Activated naive CD8-positive, alpha-beta T cell treated with anti-CD3 and anti-CD28 coated beads, Interleukin-2, amount 50 U/mL, for 24 hours (primary cell): ENCODE measurements at places on chromosomes 7 and 10.

DNA sequence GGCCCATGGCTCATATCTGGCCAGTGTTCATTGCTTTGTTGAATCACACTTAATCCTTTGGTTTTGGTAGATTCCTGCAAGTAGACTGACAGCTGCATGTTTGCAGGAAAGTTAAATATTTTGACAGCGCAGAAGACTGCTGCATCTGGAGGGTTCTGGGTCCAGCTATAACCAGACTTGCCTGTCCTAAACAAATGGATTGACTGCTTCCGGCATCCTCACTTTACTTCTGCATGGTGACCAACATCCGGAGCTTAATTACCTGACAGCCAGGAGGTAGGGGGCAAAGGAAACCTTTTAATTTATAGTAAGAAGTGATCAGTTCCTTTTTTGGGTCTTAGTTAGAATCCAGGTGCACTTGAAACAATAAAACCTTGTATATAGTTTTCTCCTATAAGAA, 263.3 kb downstream of the SNX10 start:
- no peak for DNase-seq
- H3K4me1 ChIP-seq, result no peaks in the 10 kb centered on the region
- no peak overlapping the region for H3K27ac ChIP-seq
- peaks cover 11% of the 10 kb centered on the region for H3K27me3 ChIP-seq
- no peak overlapping the region for H3K4me3 ChIP-seq

GRCh38 chr10:28806488-28806941, 129.2 kb downstream of the BAMBI start:
- no peak for DNase-seq
- no peak overlapping the region for H3K4me3 ChIP-seq
- no peak overlapping the region for H3K27ac ChIP-seq
- H3K27me3 ChIP-seq, result peaks cover 26% of the 10 kb centered on the region

DNA sequence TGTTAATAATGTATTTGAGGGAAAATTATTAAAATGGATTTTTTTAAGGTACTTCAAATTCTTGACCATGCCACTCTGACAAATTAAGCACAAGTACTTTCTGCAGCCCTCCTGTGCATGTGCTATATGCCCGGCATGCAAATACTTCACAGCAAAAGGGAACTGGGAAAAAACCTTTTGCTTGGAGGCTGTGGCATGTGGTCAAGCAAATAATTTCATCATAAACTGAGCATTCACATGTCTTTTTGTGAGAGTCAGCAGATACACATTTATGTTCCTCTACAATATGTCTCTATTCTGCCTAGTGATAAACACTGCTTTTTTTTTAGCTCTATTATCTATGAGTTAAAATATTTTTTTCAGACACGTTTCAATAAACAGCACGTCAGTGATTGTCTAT, 53.7 kb upstream of the SEMA3A start:
- no peak overlapping the region for H3K4me3 ChIP-seq
- no peak overlapping the region for H3K27ac ChIP-seq
- H3K4me1 ChIP-seq, result no peaks in the 10 kb centered on the region
- no peak for DNase-seq
- no peaks in the 10 kb centered on the region for H3K36me3 ChIP-seq

DNA sequence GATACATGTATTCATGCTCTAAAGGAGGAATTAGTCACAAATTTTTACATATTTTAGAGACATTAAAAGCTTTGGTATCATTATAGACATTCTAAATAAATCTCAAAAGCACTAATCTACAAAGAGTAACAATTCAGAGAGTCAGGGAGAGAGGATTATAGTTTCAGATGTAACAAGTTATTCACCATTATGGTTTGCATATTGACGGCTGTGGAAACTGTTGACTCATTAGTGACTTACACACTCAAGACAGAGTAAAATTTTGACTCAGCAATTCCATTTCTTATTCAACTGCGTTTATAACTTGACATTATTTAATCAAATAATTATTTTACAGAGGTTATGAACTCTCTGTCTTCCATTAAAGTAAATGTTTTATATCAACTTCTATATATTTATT, 95.4 kb upstream of the SEMA3C start:
- H3K4me1 ChIP-seq, result no peaks in the 10 kb centered on the region
- no peak overlapping the region for H3K4me3 ChIP-seq
- DNase-seq, result no peak
- H3K36me3 ChIP-seq, result no peaks in the 10 kb centered on the region
- no peak overlapping the region for H3K27ac ChIP-seq

DNA sequence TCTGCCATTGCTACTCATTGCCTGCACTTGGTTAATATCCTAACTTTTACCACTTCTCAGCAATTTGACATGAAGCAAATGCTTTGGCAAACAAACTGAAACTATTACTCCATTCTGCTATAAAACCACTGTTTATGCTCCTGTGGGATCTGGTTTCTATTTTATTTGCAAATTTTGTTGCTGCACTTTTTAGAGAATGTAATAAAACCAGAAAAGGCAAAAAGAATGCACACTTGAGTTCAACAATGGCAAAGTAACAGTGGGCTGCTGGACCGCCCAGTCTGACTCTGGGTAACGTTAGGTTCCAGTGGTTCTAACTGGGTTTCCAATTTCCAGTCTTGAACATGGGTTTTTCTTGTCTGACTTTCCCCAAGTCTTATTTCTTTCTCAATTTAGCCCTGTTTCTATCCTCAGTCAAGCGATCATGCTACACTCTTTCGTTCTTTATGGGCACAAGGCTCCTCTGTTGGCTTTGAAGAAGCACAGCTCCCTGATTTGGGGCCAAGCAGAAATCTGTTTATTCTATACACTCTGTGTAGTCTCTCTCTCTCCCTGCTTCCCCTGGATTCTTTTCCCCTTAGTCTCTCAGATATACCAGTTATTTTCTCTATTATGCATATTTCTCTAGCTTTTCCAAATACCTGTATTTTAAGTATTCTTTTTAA, 129.2 kb upstream of the FAM3C start:
- H3K27me3 ChIP-seq, result peaks cover 2% of the 10 kb centered on the region
- no peak overlapping the region for H3K27ac ChIP-seq
- no peaks in the 10 kb centered on the region for H3K36me3 ChIP-seq
- DNase-seq, result no peak

- no peaks in the 10 kb centered on the region for H3K27me3 ChIP-seq
- no peak for DNase-seq
- H3K4me1 ChIP-seq, result no peaks in the 10 kb centered on the region
- peaks cover 20% of the 10 kb centered on the region for H3K36me3 ChIP-seq
- H3K27ac ChIP-seq, result no peak overlapping the region
- no peak overlapping the region for H3K4me3 ChIP-seq
These were observed 6.8 kb upstream of the CLDN12 start for GRCh38 chr7:90396420-90396819.

DNA sequence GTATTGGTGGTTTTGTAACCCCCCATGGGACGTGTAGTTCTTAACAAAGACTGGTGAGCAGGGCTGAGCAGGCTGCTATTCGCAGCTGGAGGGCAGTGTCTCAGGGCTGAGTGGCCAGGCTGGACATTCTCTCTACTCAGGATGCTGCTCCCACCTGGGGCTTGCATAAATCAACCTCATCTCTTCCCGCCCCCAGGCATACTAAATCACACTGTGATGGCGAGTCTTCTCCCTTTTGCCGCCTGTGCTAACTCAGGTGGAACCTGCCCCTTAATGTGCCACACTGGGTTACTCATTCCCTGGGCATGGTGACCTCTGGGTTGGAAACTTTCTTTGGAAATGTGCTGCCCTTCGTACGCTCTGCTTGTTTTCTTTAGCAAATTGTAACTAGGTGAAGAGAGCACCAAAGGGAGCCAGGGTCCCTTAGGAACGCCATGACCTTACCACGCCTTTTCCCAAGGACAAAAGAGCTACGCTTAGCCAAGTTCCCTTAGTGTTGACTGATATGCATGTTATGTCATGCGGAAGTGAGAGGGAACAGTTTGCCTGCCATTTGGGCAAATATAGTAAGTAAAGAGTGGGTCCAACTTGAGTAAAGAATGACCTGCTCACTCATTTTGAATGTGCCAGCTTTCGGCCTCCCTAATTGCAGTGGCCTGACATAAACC, 40.4 kb upstream of the COBL start:
- H3K27ac ChIP-seq, result no peak overlapping the region
- H3K36me3 ChIP-seq, result no peaks in the 10 kb centered on the region
- no peaks in the 10 kb centered on the region for H3K27me3 ChIP-seq
- no peak for DNase-seq
- H3K4me1 ChIP-seq, result no peaks in the 10 kb centered on the region
- H3K4me3 ChIP-seq, result no peak overlapping the region

GRCh38 chr7:1675036-1675671, 5.1 kb downstream of the ELFN1 start:
- no peak for DNase-seq
- no peak overlapping the region for H3K27ac ChIP-seq
- no peaks in the 10 kb centered on the region for H3K4me1 ChIP-seq

GRCh38 chr7:20083781-20084180, 133.4 kb downstream of the MACC1 start:
- H3K4me1 ChIP-seq, result no peaks in the 10 kb centered on the region
- no peaks in the 10 kb centered on the region for H3K36me3 ChIP-seq
- H3K27ac ChIP-seq, result no peak overlapping the region
- no peaks in the 10 kb centered on the region for H3K27me3 ChIP-seq
- no peak overlapping the region for H3K4me3 ChIP-seq
- no peak for DNase-seq

DNA sequence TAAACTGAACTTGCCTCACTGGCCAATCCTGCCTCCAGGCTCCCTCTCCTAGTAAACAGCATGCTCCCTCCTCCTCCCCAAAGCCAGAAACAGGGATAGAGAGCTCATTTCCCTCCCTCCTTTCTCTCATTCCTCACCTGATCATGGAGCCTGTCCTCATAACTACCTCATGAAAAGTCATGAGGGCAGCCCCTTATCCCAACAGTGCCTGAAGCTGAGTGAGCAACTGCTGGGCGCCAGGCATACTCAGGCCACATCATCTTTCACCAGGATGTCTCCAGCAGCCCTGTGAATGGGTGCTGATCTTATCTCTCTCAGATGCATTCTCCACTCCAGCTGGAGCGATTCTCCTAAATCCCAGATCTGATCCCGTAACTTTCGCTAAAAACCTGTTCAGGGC, 307.2 kb downstream of the PRPF18 start:
- H3K4me3 ChIP-seq, result no peak overlapping the region
- peaks cover 12% of the 10 kb centered on the region for H3K4me1 ChIP-seq
- no peak for DNase-seq
- no peaks in the 10 kb centered on the region for H3K36me3 ChIP-seq

GRCh38 chr10:5811387-5811821, 1.8 kb downstream of the GDI2 start:
- peak overlapping the region; percentile 91 for H3K4me3 ChIP-seq
- H3K36me3 ChIP-seq, result peaks cover 51% of the 10 kb centered on the region
- DNase-seq, result no peak
- H3K27me3 ChIP-seq, result no peaks in the 10 kb centered on the region
- peaks cover 71% of the 10 kb centered on the region for H3K4me1 ChIP-seq

- H3K36me3 ChIP-seq, result no peaks in the 10 kb centered on the region
- H3K4me1 ChIP-seq, result no peaks in the 10 kb centered on the region
- no peak overlapping the region for H3K4me3 ChIP-seq
- DNase-seq, result no peak
- H3K27ac ChIP-seq, result no peak overlapping the region
These were observed 315.9 kb downstream of the SNX13 start for GRCh38 chr7:17624379-17624778.

DNA sequence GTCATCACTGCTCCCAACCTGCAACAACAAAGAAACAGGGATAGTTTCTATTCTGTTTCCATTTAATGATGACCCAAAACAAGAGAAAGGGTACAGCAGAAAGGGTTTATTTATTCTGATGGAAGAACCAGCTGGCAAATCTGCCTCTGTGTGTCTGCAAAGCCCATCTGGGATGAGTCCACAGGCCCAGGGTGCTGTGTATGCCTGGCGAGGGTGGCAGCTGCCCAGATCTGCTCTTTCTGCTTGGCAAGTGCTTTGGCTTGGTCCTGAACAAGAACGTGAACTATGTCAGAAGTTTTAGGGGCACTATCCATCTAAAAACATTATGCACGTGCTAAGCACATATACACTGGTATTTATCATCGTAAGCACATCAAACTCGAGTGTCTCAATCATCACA, 333.8 kb downstream of the CXCL12 start:
- no peak overlapping the region for H3K27ac ChIP-seq
- DNase-seq, result no peak
- H3K27me3 ChIP-seq, result peaks cover 14% of the 10 kb centered on the region
- H3K4me1 ChIP-seq, result no peaks in the 10 kb centered on the region

GRCh38 chr10:44982114-44982460, 3.5 kb upstream of the DEPP1 start:
- H3K4me1 ChIP-seq, result no peaks in the 10 kb centered on the region
- no peaks in the 10 kb centered on the region for H3K36me3 ChIP-seq
- no peak for DNase-seq
- H3K27ac ChIP-seq, result no peak overlapping the region
- H3K27me3 ChIP-seq, result no peaks in the 10 kb centered on the region

DNA sequence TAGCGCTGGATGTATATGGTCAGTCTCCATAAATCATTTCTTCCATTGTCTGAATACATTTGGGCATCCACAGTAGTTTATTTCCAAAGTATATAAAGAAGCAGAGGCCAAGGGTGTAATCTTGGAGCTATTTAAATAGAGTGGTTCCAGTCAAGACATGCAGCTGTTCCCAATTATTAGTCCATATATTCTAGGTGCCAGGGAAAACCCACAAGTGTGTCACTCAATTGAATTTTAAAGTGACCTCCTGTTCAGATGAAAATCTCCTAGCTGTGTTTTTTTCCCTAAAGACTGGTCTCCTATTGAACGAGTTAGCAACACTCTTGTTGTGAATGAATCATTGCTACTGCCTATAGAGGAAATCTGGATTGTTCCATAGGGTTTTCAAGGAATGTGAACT, 260.2 kb upstream of the BMPER start:
- H3K27me3 ChIP-seq, result no peaks in the 10 kb centered on the region
- no peak overlapping the region for H3K27ac ChIP-seq
- H3K4me1 ChIP-seq, result no peaks in the 10 kb centered on the region
- DNase-seq, result no peak

GRCh38 chr10:73287441-73287840, 35.0 kb upstream of the MRPS16 start:
- H3K4me1 ChIP-seq, result no peaks in the 10 kb centered on the region
- no peak for DNase-seq
- no peak overlapping the region for H3K4me3 ChIP-seq
- peaks cover 1% of the 10 kb centered on the region for H3K27me3 ChIP-seq
- no peak overlapping the region for H3K27ac ChIP-seq

DNA sequence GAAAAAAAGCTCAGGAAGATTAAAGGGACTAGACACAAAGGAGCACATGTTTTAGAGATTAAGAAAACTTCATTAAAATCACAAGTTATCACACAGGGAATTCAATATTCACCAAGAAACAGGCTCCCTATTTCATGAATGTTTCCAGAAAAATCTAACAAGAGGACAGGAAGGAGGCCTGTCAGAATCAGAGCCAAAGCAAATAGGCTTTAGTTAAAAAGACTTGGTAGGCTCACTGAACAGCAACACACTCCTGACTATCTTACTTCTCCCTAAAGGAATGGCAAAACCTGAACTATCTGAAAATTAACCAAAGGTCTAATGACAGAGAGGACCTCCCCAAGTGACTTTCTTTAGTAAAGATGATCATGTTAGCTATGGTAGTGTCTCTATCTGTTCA, 188.3 kb upstream of the MEOX2 start:
- DNase-seq, result no peak
- no peak overlapping the region for H3K27ac ChIP-seq
- H3K36me3 ChIP-seq, result peaks cover 3% of the 10 kb centered on the region
- H3K4me3 ChIP-seq, result no peak overlapping the region
